ENCODE measurements at places on chromosomes 1 and 21.

DNA sequence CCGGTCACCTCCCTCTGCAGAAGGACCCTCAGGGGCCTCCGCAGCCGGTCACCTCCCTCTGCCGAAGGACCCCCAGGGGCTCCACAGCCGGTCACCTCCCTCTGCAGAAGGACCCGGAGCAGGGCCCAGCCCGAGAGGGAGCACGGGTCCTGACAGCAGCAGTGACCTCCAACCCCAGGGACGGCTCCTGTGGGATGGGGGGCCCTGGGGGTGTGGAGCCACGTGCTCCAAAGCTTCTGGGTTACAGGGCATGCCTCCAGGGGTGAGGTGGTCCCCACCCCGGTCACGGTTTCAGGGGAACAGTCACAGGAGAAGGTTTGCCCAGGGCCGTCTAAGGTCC is 40.3 kb downstream of the SLC19A1 start:
- no peak for DNase-seq

- DNase-seq, result peak; percentile 17
These were observed 50.8 kb upstream of the BOLA1 start for GRCh38 chr1:149848340-149849110.

DNA sequence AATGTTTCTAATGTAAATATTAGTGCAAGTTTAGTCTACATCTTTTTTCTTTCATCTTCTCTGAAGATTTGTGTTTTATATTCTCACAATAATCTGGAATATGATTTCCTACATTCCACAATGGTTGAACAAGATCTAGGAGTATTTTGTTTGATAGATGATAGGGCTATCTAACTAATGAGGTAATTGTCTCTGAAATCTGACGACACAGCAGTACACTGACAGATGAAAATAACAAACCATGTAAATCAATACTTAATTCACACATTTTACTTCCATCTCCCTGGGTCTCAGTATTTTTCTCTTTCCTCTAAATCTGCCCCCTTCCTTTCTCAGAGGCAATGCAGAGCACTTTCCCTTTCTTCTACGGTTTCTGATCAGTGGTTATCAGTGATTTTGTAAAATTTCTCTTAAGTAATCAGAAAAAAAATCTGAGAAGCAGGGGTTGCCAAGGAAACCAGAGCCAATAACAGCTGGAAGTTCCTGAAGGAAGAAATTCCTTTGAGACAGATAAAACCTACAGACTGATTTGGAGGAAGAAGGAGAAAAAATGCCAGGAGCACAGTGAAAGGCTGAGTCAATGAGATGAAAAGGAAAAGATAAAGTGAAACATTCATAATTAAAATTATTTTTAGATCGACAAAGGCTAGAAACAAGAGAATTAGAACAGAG is 7.3 kb upstream of the ANKRD13C start:
- no peak for DNase-seq

GRCh38 chr1:222886194-222886854 is 71.5 kb downstream of the DISP1 start:
- DNase-seq, result no peak

GRCh38 chr1:219330669-219331068 is 157.0 kb downstream of the LYPLAL1 start:
- no peak for DNase-seq

- no peak for DNase-seq
These were observed 14.0 kb upstream of the UMODL1 start for GRCh38 chr21:42056996-42057689.

Measured in NCI-H446 treated with DMSO at 0.1 percent for 48 hours (cell line).